ENCODE measurements at places on chromosomes 12 and 14. TPM values are rescaled to one million over a fixed set of nuclear protein-coding genes. Genes with fewer than 3 reads are reported as not detected.

DNA sequence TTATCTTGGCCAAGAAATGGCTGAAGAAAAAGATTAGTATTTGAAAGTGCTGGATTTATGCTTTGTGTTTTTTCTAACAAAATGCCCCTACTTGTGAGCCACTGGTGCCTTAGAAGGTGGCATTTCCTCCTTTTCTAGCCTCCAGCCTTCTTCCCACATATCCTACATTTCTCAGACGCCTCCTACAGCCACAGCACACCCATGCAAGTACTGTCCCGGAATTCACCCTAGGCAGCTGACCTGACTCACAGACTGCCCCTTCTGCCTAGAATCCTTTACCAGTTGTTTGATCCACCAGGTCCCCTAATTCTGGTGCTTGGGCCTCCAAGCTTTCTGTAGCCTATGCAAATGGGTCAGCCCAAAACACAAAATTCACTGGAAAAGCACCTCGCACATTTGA is 166.0 kb downstream of the FOXN3 start:
- no peak for DNase-seq

DNA sequence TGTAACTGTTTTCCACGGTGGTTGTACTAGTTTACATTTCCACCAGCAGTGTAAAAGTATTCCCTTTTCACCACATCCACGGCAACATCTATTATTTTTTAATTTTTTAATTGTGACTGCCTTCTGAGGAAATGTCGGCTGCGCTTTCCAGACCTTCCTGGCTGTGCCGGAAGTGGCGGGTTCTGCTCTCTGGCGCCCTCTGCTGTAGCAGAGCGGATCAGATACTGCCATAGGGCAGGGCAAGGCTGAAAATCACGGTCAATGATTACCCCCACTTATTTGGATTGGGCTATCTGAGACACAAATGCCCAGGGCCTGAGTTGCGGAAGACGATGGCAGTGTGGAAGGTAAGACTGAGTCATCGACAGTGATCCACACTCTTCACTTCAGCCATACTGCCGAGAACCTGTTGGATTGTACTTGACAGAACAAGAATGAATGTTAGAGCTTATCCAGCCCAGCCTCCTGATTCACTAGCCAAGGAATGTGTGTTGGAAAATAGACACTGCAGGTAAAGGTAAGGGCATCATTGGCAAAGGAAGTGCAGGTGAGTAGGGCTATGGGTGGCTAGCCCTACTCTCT is 124.2 kb downstream of the NTF3 start:
- DNase-seq: no peak

GRCh38 chr12:15856097-15856982 is 25.8 kb upstream of the STRAP start:
- peak; percentile 73 for DNase-seq

DNA sequence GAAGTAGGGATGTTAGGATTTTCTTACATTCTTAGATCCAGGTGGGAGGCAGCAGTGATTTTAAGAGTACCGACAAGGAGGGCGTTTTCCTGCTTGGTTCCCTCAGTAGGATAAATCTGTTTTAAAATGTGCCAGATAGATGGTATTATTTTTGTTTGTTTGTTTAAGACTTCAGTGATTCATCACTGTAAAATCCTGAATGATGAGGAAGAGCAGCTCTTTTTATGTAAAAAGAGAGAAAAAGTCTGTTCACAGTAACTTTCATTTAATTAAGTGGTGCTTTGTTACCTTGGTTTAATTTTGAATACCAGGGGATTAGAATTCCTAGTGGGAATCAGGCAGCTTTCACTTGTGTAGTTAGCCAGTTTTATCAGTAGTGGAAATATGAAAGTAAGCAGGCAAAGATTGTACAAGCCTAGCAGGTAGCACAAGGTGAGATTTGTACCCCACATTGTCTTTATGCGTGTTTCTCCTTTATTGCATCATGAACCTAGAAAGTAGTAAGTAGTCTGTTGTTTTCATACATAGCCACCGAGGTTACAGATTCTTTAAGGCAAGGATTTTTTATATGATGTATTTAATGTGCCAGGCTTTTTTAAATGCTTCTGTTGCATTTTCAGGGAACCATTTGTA is 349.6 kb downstream of the CCDC91 start:
- DNase-seq: no peak

GRCh38 chr12:52054231-52054832 is 3.1 kb downstream of the NR4A1 start:
- no peak for DNase-seq

- DNase-seq: peak; percentile 56
Observed at GRCh38 chr14:31449971-31450610, 7.2 kb downstream of the DTD2 start.

GRCh38 chr12:115543269-115543668 is 734.2 kb downstream of the MED13L start:
- no peak for DNase-seq

- DNase-seq: peak; percentile 60
Observed at GRCh38 chr14:74941676-74942097, 13.7 kb downstream of the PGF start.

DNA sequence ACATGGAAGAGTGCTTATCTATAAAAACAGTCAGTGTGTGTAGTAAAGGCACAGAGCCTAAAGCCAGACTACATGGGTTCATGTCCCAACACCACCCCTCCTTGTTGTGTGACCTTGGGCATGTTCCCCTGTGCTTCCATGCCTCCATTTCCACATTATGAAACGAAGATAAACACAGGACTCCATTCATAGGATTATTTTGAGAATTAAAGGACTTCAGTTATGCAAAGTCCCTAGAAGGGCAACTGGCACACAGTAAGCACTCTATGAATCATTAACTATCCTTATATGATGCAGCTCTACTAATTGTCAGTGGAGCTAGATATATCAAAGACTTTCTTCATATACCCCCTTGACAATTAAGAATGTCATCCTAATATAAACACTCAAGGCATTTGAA is 17.8 kb downstream of the IFNG-AS1 start:
- no peak for DNase-seq

GRCh38 chr12:90290980-90291975 is 582.6 kb upstream of the ATP2B1 start:
- peak; percentile 85 for DNase-seq

DNA sequence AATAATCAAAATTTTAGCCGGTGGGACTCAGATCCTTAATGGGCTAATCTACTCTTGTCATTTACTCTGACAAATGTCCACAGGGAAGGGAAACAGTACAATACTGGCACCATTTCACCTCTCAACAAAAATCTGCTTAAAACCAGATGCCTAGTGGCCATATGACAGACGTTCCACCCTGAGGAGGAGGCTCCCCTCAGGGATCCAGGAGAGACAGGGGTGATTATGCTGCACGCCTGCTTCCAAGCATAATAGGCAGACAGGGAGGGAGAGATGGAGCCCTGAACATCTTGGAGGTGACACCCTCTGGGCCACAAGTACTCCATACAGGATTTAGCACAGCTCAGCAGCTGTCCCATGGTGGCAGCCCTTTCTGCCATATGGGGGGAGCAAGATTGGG is 24.8 kb upstream of the AKAP6 start:
- DNase-seq: no peak

DNA sequence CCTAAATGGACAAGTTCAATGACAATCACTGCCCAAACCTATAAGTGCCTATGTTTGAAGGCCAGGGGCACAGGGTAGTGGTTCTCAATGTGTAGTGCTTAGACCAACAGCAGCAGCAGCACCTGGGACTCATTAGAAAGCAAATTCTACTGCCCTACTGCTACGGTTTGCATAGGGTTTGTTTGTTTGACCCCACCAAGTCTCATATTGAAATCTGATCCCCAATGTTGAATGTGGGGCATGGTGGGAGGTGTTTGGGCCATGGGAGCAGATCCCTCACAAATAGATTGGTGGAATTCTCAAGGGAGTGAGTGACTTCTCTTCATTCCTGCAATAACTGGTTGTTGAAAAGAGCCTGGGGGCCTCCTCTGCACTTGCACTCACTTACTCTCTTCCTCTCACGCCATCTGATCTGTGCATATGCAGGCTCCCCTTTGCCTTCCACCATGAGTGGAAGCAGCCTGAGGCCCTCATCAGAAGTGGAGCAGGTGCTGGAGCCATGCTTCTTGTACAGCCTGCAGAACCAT is 39.5 kb downstream of the PPM1H start:
- DNase-seq: no peak

Gene SRRM4
- 0.20 TPM for total RNA-seq

Gene PEBP1
- 193 TPM for total RNA-seq

Gene MYH6
- 7.1 TPM for total RNA-seq

Gene CELA1
- not detected for total RNA-seq

Gene TTC6
- total RNA-seq: 34.4 TPM

Gene OTX2
- total RNA-seq: not detected

Gene DEGS2
- 7.4 TPM for total RNA-seq

Gene ANO2
- 11.3 TPM for total RNA-seq

Gene CAPZA3
- not detected for total RNA-seq

Gene KRT73
- not detected for total RNA-seq

Gene UNC79
- 0.25 TPM for total RNA-seq
